ENCODE measurements at places on chromosomes 3 and 15.

- no peak for DNase-seq
Observed at GRCh38 chr15:33284336-33284735, 26.4 kb upstream of the RYR3 start.

GRCh38 chr3:183554377-183554776 is 1.1 kb downstream of the KLHL6 start:
- no peak for DNase-seq

DNA sequence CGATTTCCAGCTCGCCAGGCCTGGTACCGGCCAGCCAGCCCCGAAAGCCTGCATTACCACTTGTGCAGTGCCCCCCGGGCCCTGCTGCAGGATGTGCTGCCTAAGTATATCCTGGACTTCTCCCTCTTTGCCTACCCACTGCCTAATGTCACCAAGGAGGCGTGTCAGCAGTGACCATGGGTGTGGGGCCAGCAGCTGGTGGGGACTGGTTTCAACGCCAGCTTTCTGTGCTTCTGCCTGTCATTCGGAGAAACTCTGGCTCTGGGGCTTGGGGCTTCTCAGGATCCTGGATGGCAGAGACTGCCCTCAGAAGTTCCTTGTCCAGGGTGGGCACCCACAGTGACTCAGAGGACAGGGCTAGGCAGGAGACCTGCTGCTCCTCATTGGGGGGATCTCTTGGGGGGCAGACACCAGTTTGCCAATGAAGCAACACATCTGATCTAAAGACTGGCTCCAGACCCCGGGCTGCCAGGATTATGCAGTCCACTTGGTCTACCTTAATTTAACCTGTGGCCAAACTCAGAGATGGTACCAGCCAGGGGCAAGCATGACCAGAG is 1.5 kb downstream of the CHST14 start:
- no peak for DNase-seq

- DNase-seq: peak; percentile 5
Observed at GRCh38 chr3:62723166-62723913, 151.9 kb downstream of the CADPS start.

- no peak for DNase-seq
Observed at GRCh38 chr15:40815042-40815698, 7.9 kb upstream of the DNAJC17 start.

DNA sequence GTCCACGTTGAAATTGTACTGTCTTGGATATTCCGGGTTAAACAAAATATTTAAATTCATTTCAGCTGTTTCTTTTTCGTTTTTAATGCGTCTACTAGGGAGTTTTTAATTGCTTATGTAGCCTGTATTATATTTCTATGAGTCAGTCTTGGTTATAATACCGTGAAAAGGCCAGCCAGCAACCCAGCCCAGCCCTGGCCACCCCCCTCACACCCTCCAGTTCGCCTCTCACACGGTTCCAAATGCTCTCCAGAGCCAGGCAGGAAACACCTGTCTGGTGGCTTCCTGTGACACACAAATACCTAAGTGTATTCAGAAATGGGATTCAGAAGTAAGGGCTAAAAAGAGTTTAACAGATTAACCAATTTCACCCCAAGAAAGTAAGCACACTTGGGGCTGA is 4.4 kb downstream of the SH3BP5 start:
- DNase-seq: no peak

- peak; percentile 57 for DNase-seq
Observed at GRCh38 chr3:36215241-36215640, 165.1 kb upstream of the STAC start.

GRCh38 chr3:160546727-160547126 is 18.6 kb downstream of the KPNA4 start:
- no peak for DNase-seq

DNA sequence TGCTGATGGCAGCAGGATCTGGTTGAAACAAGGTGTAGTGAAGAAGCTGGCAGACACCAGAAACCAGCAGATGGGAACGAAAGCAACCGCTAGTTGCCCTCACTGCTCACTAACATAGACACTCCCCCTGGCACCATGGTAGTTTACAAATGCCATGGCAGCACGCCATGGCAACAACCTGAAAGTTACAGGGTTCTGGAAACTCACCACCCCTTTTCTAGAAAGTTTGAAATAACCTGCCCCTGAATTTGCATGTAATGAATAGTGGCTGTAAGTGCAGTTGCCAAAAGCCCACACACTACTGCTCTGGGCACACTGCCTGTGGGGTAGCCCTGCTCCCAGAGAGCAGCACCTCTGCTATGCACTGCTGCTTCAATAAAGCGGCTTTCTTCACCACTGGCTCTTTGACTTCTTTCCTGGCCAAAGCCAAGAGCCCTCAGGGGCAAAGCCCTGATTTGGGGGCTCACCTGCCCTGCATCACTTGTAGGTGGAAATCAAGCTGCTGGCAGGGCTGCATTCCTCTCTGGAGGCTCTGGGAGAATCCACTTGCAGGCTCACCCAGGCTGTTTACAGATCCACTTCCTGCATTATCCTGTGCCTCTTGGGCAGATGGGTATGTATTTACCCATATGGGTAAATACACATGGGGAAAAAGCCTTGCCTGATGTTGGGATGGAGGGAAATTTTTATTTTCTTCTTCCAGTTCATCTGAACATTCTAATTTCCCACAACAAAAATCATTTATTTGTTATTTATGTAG is 2.0 kb upstream of the GP9 start:
- DNase-seq: peak; percentile 70

- DNase-seq: no peak
Observed at GRCh38 chr3:25460751-25461150, 32.7 kb downstream of the RARB start.

DNA sequence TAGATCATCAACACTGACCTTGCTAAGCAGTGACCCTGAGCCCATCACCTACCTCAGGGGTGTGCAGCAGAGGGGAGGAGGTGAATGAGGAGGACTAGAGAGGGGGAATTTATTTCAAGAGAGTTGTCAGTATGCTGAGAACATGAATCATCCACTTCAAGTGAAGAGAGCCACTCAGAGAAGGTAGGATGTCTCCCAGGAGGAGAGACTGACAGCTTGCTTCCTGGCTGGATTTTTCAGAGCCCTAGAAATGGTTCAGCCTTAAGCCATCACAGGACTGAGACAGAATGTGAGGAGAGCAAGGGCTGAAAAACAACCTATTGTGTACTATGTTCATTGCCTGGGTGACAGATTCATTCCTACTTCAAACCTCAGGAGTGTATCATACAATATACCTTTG is 34.8 kb downstream of the CCNL1 start:
- no peak for DNase-seq

- DNase-seq: no peak
Observed at GRCh38 chr3:107685383-107685782, 162.6 kb downstream of the BBX start.

GRCh38 chr3:138263104-138263503 is 66.5 kb downstream of the NME9 start:
- DNase-seq: no peak

DNA sequence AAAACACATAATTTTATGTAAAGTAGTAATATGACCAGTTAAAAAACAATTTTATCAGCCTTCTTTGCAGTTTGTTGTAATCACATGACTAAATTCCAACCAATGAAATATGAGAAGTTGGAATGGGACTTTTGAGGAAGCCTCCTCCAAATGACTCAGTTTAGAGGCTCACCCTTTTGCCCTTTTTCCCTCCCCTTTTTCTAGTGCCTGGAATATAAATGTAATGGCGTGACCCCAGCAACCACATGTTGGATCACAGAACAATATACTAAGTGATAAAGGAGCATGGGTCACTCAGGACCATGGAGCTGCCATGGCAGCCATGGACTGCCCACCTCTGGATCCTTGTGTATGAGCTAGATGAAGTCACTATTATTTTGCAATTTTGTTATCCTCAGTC is 48.8 kb upstream of the HEG1 start:
- no peak for DNase-seq

DNA sequence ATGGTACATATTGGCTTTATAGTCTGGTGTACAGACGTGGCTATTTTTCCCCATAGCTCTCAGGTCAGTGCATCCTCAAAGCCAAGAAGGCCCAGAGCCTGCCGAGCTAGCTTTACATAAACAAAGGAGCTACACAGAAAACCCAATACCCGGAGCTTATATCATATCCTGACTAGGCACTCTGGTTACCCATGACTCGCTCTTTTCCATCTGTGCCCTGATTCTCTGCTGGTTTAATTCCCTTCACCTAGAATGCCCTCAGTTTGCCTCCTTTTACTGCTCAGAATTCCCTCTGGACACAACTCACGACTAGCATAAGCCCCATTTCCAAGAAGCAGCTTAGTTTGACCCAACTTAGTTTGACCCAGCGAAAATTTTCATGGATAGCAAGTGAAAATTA is 110.8 kb downstream of the TIGIT start:
- DNase-seq: peak; percentile 69

- DNase-seq: no peak
Observed at GRCh38 chr3:22713936-22714335, 489.2 kb upstream of the UBE2E2 start.

GRCh38 chr3:123110282-123110975 is 43.6 kb downstream of the PDIA5 start:
- peak; percentile 45 for DNase-seq

DNA sequence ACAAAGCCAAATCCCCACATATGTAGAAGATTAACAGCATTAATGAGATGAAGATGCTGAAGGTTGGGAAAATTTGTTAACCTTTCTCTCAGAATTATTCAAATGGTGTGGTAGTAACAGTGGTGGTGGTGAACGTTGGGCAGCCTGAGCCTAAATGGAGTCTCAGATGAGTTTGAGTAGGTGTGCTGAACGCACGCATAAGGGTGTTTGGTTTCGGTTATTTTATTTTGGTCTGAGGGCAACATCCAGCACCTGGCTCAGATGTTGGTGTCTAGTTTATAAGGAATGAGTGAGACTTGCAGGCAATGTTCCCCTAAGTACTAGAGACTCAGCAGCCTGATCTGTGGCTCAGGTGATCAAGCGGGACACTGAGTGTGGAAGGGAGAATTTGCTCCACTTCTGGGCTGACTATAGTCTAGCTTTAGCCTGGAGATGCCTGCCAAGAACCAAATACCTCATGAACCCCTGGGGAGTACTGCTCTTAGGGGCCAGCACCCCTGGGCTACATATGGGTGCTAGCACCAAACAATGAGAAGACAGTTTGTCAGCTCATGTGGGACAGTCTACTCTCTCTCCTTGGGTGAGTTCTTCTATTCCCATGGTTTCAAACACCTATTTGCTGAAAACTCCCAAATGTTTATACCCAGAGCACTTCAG is 39.5 kb upstream of the ATP2C1 start:
- no peak for DNase-seq

GRCh38 chr15:35602836-35603235 is 56.9 kb upstream of the DPH6 start:
- DNase-seq: no peak

- no peak for DNase-seq
Observed at GRCh38 chr3:119236756-119237155, 3.9 kb downstream of the B4GALT4 start.

GRCh38 chr15:99130765-99131440 is 26.0 kb downstream of the SYNM start:
- no peak for DNase-seq

DNA sequence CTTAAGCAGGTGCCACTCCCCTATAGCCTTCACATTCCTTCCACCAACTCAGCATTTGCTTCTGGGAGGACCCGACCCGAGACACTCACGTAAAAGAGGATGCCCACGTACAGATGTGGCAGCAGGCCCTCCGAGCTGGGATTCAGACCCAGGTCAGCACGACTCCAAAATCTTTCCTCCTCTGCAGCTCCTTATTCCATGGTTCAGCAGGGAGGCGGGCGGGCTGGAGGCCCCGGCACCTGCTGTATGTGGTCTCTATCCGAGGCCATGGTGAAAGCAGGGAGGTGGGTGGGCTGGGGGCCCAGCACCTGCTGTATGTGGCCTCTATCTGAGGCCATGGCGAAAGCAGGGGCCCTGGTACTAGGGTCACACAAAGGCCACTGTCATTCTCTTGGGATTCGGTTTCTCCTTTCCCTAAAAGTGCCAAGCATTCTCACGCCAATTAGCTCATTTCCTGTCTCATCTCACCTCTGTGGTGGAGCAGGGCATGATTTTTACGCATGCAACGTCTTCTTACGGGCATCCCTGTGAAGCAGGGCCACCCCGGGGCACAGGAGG is 5.9 kb upstream of the MUC4 start:
- no peak for DNase-seq

DNA sequence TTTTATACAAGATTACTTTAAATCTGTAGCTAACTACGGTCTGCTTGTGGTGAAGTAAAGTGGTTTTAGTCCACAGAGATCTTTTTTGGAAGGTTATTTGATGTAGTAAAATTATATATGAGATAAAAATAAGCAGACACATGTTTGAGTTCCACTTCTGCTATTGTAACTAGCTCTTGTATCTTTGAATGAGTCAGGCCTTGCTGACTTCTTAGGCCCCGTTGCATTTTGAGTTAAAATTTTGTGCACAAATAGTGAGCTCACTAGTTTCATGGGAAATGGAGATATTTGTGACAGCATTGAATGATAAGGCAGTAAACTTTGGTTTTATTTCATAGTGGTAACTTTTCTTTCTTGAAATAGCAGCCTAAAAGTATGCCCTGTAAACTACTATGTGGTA is 42.6 kb downstream of the ARIH1 start:
- no peak for DNase-seq

GRCh38 chr3:45670991-45671390 is 18.2 kb upstream of the SACM1L start:
- DNase-seq: no peak

DNA sequence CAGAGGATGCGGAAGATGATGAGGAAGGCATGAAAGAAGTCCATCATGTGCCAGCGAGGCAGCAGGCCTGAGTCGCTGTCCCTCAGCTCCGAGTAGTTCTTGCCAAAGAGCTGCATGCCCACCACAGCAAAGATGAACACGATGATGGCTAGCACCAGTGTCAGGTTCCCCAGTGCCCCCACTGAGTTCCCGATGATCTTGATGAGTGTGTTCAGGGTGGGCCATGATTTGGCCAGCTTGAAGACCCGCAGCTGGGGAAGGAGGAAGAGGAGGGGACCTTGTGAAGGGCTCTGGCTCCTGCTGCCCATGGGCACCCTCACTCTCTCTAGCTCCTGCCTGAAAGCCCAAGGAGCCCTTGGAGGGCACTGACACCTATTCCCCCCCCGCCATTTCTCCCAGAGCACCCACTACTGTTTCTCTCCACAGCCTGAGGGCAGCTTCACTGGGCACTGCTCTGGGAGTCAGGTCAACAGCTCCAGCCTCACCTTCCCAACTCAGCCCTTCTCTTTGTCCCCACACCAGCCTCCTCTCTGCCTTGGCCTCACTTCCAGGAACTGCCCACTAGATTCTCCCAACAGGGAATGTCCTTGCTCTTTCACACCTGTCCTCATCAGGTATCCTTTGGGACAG is 63.6 kb downstream of the SCN5A start:
- DNase-seq: no peak

DNA sequence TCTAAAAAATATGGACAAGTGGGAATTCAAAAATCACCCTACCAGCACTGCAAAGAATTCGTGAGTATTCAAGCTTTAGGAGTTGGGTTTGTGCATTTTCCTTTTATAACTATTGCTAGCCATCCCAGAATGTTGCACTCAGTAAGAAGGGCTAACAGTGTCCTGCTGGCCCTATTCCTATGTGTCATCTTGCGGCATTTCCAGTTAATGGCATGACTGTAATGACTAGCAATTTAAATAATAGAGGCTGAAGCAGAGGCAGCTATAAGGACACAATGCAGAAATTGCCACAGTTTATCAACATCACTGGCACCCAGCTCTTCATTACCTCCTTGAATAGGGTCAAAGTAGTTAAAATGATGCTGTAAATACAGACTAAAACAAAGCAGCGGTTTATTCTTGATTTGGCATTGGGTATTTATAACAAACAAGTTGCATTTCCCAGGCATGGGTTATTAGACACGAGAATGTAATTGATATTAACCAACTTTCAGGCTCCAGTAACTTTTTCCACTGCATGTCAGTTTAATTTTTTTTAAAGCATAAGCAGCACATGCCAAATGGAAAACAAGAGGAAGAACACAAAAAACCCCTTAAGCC is 177.6 kb downstream of the FHIT start:
- DNase-seq: no peak
